ENCODE measurements at places on chromosomes 1 and 21. TPM values are rescaled to one million over a fixed set of nuclear protein-coding genes. Genes with fewer than 3 reads are reported as not detected.

Gene FAM72A
- 3.1 TPM for total RNA-seq

Gene CACHD1
- 8.4 TPM for total RNA-seq

Gene TFF1
- total RNA-seq, result not detected

Gene GRIK3
- 3.1 TPM for total RNA-seq

GRCh38 chr1:71804140-71804539, 478.2 kb downstream of the NEGR1 start:
- ATAC-seq, result no peak

GRCh38 chr1:2636733-2637132, 3.9 kb upstream of the MMEL1 start:
- no peak for ATAC-seq

DNA sequence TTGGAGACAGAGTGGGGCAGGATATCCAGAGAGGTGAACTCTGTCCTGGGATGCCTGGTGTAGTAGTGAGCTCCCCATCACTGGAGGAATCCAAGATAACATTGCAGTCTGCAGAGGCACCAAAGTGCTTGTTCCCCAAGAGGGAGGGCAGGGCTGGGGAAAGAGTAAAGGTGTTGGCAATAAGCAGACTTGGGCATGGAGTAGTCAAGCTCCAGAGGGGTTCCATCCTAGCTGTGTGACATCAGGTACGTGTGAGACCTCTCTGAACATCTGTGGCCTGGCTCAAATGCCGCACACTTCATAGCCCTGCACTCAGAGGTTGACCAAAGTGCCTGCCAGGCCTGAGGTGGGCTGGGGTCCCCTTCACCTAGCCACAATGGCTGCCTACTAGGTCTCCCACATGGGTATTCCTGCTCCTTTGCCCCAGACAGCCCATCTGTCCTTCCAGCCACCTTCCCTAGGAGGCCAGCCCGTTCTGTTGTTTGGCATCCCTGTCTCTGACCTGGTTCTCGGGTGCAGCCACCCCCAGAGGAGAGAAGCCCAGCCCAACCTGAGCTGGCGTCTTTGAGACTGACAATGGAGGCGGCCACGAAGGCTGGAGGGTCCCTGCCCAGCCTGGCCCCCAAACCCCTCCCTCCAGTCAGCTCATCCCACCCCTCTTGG, 2.8 kb upstream of the ARF1 start:
- no peak for ATAC-seq

DNA sequence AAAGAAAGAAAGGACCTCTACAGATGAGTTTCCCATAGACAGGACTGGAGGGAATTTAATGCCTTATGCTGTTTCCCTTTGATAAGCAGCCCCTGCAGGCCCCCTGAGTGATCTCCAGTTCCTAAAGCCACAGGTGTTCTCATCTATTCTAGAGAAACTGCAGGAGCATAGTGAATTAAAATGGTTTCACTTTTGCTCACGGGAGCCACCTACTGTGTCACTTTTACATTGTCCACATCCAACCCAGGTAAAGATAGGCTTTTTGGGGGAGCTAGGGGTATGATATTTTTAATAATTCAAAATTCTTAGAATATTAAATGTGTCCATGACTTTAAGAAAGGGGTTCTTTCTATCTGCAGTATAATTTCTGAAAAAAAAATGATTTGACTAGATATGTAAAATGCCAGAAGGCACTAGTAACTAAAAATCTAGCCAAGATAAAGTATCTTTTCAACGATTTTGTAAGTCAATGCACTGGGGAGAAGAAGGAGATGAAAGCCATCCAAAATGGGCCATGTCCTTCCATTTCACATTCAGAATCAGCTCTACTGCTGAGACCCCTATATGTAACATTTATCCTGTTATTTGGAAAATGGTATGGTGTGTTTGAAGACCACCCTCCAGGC, 267.3 kb upstream of the DUSP10 start:
- ATAC-seq, result no peak

- ATAC-seq, result no peak
Observed at GRCh38 chr21:45889961-45890360, 91.6 kb upstream of the COL6A1 start.

DNA sequence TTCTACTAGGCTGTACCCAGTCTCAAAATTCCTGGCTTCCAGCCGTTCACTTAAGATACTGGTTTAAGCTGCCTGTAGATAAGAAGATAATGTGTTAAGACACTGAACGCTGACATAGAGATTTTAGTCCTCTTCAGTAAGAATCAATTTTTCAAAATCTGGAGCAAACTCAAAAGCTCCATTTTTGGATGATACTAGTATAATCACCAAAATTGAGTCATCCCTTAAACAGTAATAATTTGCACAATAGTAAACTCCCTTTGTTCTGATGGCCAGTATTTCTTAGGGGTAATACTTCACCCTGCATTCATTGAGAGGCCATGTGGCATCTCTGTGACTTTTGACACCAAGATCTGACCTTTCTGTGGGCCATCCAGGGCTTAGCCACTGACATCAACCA, 299.8 kb upstream of the USP25 start:
- ATAC-seq, result peak; percentile 39

DNA sequence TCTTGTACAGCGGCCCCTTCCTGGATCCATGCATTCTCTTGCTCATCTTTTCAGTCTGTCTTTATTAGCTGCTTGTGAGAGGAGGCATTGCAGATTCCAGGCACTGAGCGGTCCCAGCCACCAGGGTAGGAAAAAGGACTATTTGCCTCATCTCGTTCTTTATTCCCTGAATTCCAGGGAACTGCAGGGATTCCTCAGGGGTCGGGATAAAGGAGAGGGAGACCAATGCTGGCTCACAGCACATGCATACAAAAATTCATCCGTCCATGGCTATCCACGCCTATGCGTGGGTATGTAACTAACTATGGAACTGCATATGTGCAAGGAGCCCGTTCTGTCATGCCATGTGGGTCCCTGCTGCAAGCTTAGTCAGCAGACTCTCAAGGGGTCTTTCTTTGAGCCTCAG, 879 bp upstream of the PLPPR5 start:
- ATAC-seq, result no peak

DNA sequence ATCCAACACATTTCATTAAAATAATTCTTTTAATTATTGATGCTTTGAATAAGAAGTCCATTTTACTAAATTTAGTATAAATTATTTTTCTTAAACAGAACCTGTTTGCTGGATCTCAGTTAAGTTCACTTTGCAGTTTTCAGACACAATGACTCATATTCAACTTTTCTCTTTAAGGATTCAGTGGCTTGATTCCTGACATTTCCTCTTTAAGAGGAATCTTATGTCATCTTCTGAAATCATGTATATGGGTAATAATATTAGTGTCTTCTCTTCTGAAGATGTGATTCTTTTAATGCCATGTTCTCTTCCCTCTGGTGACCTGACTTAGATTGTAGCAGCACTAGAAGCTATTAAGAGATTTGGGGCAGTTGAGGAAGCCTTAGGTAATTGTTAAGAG, 12.6 kb downstream of the CREG1 start:
- ATAC-seq, result no peak

DNA sequence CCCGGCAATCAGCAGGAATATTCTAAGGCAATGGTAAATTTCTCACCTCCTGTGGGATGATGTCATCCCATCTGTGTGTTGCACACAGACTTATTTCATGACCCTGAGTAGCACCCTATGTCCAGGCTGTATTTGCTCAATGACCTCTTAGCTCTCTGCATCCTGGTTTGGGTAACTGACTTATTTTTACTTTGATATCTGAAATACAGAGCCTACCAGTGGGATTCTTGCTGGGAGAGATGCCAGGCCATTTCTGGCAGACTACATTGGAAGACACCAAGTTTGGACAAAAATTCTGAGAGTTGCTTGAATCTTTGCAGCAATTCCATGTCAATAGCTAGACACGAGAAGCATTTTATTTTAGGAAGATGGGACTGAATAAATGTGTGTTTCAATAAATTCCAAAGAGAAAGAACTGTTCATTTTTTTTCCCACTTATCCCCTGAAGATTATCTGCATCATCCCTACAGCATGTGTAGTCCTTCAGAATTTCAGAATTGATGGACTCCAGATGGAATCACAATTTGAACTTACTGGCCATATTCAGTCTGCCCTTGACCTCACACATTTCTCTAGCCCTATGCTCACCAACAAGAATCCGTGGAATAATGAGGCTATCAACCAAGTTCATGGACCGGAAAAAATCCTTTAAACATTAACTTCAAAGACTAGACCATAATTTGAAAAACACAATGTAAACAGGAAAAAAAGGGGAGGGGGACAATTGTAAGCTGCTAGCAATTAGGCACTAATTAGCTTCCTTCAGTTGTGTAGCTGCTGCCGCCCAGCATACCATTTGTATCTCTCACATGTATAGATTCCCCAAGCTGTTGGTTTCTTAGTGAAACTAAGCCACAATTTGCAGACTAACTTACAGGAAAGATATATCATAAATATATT, 226.5 kb downstream of the HMCN1 start:
- ATAC-seq, result peak; percentile 66

GRCh38 chr1:155070158-155070621, 6.7 kb downstream of the EFNA4 start:
- ATAC-seq, result no peak

DNA sequence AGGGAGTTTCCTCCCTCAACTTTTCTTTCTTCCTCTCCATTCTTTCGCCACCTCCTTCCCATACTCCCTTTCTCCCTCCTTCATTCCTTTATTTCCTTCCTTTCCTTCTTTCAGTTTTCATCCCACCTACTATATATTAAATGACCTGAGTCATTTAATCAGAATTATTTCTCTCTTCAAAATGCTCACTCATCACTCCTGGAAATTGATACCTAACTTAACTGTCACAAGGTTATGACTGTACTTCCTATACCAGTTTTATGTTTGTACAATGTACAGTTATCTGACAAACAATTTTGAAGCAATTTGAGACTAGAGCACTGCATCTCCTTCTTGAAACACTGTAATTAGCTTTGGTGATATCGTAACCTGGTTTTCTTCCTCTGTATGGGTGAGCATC, 41.4 kb downstream of the NEXN start:
- ATAC-seq, result no peak

DNA sequence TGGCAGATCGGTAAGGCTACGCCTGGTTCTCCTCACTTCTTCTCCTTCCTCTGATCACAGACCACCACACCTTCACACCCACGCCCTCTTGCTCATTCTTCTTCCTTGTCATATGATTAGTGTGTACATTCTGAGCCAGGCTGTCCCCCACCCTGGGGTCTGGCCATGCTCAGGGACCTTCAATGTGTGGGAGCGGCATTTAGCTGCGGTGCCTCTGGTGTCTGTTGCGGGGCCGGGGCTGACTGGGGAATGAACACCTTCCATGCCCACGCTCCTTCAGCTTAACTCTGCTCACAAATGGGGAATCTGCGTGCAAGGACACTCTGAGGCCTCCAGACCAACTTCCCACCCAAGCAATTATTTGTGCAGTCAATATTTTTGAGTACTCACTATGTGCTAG, 29.4 kb downstream of the QSOX1 start:
- no peak for ATAC-seq

GRCh38 chr1:202192770-202193613, 607 bp upstream of the LGR6 start:
- ATAC-seq, result peak; percentile 55

GRCh38 chr1:201427963-201428362, 6.4 kb upstream of the TNNI1 start:
- ATAC-seq, result no peak

GRCh38 chr1:184226100-184226487, 160.7 kb upstream of the C1orf21 start:
- no peak for ATAC-seq

GRCh38 chr1:222938986-222939385, 124.1 kb downstream of the DISP1 start:
- no peak for ATAC-seq

GRCh38 chr1:59685101-59685500, 129.6 kb upstream of the HOOK1 start:
- ATAC-seq, result no peak

DNA sequence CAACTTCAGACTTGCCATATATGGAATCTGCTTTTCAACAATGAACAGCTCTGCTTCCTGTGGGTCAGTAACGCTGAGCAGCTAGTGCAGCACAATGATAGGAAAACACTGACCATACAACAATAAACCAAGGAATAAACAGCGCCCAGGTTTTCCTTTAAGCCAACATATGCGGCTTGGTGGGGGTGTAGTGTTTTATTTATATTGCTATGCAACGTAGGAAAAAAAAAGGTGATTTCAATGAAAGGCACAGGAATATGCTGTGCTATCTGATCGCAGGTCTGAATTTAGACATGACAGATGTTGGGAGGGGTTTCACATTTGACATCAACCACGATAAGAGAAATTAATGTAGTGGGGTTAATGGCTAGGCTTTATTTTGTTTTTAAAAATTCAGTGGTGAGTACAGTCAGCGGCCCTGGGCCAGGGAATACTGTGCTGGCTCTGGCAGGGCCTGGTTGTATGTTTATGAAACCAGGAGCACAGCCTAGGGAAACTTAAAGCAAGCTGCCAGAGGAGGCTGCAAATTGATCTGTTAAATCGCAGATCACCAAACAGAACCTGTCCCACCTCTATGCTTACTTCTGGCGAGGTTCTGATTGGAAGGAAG, 4.3 kb downstream of the TSPAN2 start:
- ATAC-seq, result peak; percentile 19
